Activated T-helper 17 cell treated with anti-CD3 and anti-CD28 coated beads, Interleukin-2, amount 50 U/mL, for 72 hours (primary cell): ENCODE measurements at places on chromosomes 3 and 15.

DNA sequence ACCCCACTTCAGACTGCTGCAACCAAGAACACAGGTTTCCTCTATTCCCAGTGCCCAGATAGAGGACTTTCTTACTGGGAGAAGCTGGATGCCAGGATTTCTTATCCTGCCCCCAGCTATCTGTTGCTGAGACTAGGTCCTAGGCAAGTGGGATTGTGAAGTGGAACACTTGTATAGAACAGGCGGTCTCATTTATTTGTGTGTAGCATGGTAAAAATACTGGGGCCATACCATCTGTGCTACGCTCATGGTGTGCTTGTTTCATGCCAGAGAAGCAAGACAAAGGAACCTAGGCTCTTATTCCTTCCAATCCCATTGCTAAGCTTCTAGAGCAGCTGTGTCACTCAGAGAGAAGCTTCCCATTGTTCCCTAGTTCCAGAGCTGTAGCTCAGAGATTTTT, 191.5 kb upstream of the EPHA6 start:
- H3K4me1 ChIP-seq = no peaks in the 10 kb centered on the region
- H3K4me3 ChIP-seq = no peak overlapping the region
- ATAC-seq = no peak
- H3K36me3 ChIP-seq = no peaks in the 10 kb centered on the region
- no peaks in the 10 kb centered on the region for H3K27me3 ChIP-seq

GRCh38 chr3:172309741-172310427, 138.4 kb downstream of the GHSR start:
- peaks cover 71% of the 10 kb centered on the region for H3K36me3 ChIP-seq
- no peaks in the 10 kb centered on the region for H3K27me3 ChIP-seq
- peak overlapping the region; percentile 14 for H3K27ac ChIP-seq
- peaks cover 5% of the 10 kb centered on the region for H3K4me1 ChIP-seq
- ATAC-seq = no peak

DNA sequence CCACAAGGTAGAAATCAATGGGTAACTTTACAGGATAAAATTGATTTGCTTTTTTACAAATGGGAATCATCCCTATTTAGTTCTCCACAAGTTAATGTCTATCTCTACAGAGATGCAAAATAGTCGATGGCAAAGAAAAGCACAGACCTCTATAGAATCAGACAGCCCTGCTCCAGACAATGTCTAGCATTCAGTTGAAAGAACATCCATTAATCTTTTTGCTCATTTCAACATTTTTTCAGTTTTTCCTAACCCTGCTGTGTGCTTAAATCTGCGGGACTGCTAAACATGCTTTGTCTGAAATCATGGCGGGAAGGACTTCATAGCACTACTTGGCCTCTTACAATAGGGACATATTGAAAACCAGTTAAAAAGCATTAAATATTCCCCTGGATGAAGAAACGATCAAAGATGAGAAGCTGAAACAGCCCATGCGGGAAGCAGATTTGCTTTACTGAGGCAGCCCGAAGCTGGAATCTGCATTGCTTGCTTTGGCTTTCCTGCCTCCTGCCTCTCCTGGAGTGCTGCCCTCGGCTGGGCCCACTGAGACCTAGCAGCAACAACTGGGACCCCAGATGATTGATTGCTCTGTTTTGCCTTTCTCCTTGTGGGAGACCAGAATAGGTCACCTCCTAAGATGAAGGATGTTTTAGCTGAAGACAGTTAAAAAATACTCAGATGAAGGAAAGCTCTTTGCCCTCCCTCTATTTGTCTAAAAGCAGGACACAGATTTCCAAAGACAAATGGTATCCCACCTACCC, 38.5 kb upstream of the RASGRP1 start:
- ATAC-seq = no peak
- H3K27me3 ChIP-seq = no peaks in the 10 kb centered on the region
- H3K4me3 ChIP-seq = no peak overlapping the region
- peaks cover 10% of the 10 kb centered on the region for H3K4me1 ChIP-seq
- no peaks in the 10 kb centered on the region for H3K36me3 ChIP-seq

GRCh38 chr3:7194071-7194835, 333.3 kb downstream of the GRM7 start:
- ATAC-seq = no peak
- H3K27me3 ChIP-seq = no peaks in the 10 kb centered on the region
- no peaks in the 10 kb centered on the region for H3K4me1 ChIP-seq
- H3K27ac ChIP-seq = no peak overlapping the region
- H3K36me3 ChIP-seq = no peaks in the 10 kb centered on the region

GRCh38 chr3:183210862-183211341, 42.2 kb upstream of the B3GNT5 start:
- peak overlapping the region; percentile 81 for H3K27ac ChIP-seq
- H3K36me3 ChIP-seq = peaks cover 64% of the 10 kb centered on the region
- H3K4me3 ChIP-seq = peak overlapping the region; percentile 46
- H3K27me3 ChIP-seq = no peaks in the 10 kb centered on the region

GRCh38 chr3:191070201-191070600, 128.8 kb upstream of the OSTN start:
- no peaks in the 10 kb centered on the region for H3K4me1 ChIP-seq
- H3K27ac ChIP-seq = no peak overlapping the region
- H3K36me3 ChIP-seq = no peaks in the 10 kb centered on the region
- no peaks in the 10 kb centered on the region for H3K27me3 ChIP-seq

DNA sequence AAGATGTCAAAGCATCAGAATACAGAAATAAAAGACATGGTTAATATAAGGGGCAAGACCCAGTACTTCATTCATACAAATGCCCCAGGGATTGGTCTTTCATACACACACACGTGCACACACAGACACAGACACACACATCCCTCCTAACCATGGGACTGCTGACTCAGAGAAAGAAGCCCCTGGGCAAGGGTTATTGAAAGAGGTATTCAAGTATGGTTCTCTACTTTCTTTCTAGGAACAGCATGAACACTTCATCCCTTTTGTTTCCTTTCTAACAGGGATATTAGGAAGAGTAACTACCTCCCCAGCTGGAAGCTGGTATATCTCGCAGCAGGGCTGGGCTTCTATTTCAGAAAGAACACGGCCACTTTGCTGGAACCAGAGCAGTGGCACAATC, 33.2 kb upstream of the ZFAND6 start:
- H3K27me3 ChIP-seq = peaks cover 3% of the 10 kb centered on the region
- peaks cover 14% of the 10 kb centered on the region for H3K4me1 ChIP-seq
- H3K36me3 ChIP-seq = no peaks in the 10 kb centered on the region
- H3K4me3 ChIP-seq = peak overlapping the region; percentile 4
- no peak for ATAC-seq

GRCh38 chr3:69970827-69971226, 28.7 kb upstream of the SAMMSON start:
- no peak for ATAC-seq
- no peak overlapping the region for H3K27ac ChIP-seq
- H3K4me3 ChIP-seq = no peak overlapping the region
- no peaks in the 10 kb centered on the region for H3K36me3 ChIP-seq

DNA sequence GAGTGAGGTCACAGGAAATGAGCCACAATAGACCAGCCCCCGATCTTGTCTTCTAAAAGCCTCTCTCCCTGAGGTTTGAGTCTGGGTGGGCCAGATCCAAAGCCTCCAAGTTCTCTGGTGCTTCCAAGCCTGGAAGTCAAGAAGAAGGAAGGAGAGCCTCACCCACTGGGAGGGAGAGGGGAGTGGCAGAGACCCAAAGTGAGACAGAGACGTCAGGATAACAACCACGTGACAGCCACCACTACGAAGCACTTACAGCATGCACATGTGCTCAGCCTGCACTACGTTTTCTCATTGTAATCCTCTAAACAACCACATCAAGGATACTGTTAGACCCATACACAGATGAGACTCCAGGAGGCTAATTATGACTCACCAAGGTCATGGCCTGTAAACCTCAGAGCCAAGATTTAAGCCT, 197.3 kb upstream of the LINGO1 start:
- no peaks in the 10 kb centered on the region for H3K36me3 ChIP-seq
- ATAC-seq = no peak
- no peak overlapping the region for H3K4me3 ChIP-seq
- no peak overlapping the region for H3K27ac ChIP-seq
- H3K27me3 ChIP-seq = no peaks in the 10 kb centered on the region

DNA sequence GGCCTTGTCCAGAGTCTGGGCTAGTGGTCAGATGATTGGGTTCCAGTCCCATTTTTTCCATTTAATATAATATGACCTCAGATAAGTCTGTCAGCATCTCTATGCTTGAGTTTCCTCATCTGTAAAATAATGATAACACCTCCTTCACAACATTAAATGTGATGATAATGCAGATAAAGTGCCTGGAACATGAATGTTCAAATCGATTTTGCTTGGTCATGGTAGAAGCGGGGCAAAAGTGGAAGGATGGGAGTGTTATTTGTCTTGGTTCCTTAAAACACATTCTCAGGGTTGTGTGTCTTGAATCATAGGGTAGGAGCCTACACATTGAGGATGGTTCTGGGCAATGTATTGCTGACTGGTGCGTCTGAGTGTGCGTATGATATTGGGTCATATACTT, 16.9 kb downstream of the ARIH2 start:
- peaks cover 30% of the 10 kb centered on the region for H3K4me1 ChIP-seq
- H3K27ac ChIP-seq = no peak overlapping the region
- no peak for ATAC-seq

GRCh38 chr3:45990181-45990580, 5.4 kb downstream of the FYCO1 start:
- peaks cover 42% of the 10 kb centered on the region for H3K4me1 ChIP-seq
- H3K27me3 ChIP-seq = no peaks in the 10 kb centered on the region
- peak overlapping the region; percentile 86 for H3K27ac ChIP-seq

GRCh38 chr15:84671211-84671610, 13.2 kb upstream of the NMB start:
- ATAC-seq = no peak
- H3K4me3 ChIP-seq = no peak overlapping the region
- H3K27me3 ChIP-seq = no peaks in the 10 kb centered on the region
- peak overlapping the region; percentile 64 for H3K27ac ChIP-seq
- H3K4me1 ChIP-seq = peaks cover 40% of the 10 kb centered on the region

GRCh38 chr15:77974098-77974414, 103.5 kb downstream of the TBC1D2B start:
- H3K4me1 ChIP-seq = no peaks in the 10 kb centered on the region
- no peaks in the 10 kb centered on the region for H3K27me3 ChIP-seq
- no peak overlapping the region for H3K27ac ChIP-seq
- no peak overlapping the region for H3K4me3 ChIP-seq
- ATAC-seq = no peak

- no peaks in the 10 kb centered on the region for H3K27me3 ChIP-seq
- ATAC-seq = no peak
- peak overlapping the region; percentile 94 for H3K27ac ChIP-seq
- H3K4me1 ChIP-seq = peaks cover 37% of the 10 kb centered on the region
Measured at GRCh38 chr3:50575372-50575771, 6.0 kb downstream of the HEMK1 start.

GRCh38 chr15:69749797-69750196, 297.2 kb downstream of the RPLP1 start:
- peak overlapping the region; percentile 19 for H3K27ac ChIP-seq
- peaks cover 15% of the 10 kb centered on the region for H3K4me1 ChIP-seq
- H3K4me3 ChIP-seq = no peak overlapping the region
- peak; percentile 62 for ATAC-seq
- H3K36me3 ChIP-seq = peaks cover 6% of the 10 kb centered on the region

DNA sequence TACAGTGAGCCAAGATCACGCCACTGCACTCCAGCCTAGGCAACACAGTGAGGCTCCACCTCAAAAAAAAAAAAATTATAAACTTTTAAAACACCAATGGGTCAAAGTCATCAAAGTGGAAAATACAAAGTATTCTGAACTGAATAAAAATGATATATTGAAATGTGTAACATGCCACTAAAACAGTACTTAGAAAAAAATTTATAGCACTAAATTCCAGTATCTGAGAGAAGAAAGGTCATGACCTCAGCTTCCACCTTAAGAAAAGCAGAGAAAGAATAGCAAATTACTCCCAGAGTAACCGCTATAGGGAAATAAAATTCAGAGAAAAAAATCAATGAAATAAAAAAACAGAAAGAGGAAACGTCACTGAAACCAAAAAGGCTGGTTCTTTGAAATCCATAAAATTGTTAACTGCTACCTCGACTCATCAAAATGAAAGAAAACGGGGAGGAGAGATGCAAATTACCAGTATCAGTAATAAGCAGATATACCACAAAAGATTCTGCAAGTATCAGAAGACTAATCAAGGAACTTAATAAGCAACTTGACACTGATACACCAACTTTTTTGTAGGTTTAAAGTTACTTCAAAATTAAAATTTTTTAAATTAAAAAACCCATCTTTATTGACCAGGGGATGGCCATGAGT, 20.8 kb downstream of the ATP13A3 start:
- peaks cover 14% of the 10 kb centered on the region for H3K4me1 ChIP-seq
- no peaks in the 10 kb centered on the region for H3K27me3 ChIP-seq
- peak overlapping the region; percentile 69 for H3K27ac ChIP-seq
- peaks cover 33% of the 10 kb centered on the region for H3K36me3 ChIP-seq
- peak; percentile 81 for ATAC-seq

GRCh38 chr3:14334136-14334535, 68.3 kb upstream of the SLC6A6 start:
- H3K4me1 ChIP-seq = no peaks in the 10 kb centered on the region
- no peaks in the 10 kb centered on the region for H3K36me3 ChIP-seq
- ATAC-seq = no peak
- H3K4me3 ChIP-seq = no peak overlapping the region
- H3K27me3 ChIP-seq = no peaks in the 10 kb centered on the region

DNA sequence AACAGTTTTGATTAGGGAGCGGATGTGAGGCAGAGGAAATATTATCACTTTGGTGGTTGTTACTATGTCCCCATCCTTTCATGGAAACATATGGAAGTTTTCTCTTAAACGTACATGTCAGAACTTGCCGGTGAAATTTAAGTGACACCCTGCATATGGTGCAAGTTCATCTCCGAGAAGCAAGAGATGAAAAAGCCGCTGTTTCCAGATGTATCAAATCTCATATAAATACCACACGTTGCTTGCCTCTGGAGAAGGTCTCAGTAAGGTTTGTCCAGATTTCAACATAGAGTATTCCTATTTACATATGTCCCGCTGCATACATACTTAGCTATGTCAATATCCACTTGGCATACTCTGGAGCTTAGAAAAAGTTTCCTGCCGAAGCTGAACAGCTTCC, 172.2 kb upstream of the ICE2 start:
- H3K4me1 ChIP-seq = peaks cover 58% of the 10 kb centered on the region
- peak overlapping the region; percentile 87 for H3K27ac ChIP-seq
- ATAC-seq = no peak
- H3K4me3 ChIP-seq = peak overlapping the region; percentile 83
- no peaks in the 10 kb centered on the region for H3K36me3 ChIP-seq
- no peaks in the 10 kb centered on the region for H3K27me3 ChIP-seq

- H3K36me3 ChIP-seq = no peaks in the 10 kb centered on the region
- no peak overlapping the region for H3K4me3 ChIP-seq
- no peak overlapping the region for H3K27ac ChIP-seq
- ATAC-seq = no peak
- no peaks in the 10 kb centered on the region for H3K4me1 ChIP-seq
Measured at GRCh38 chr3:16033889-16034687, 140.4 kb upstream of the GALNT15 start.

DNA sequence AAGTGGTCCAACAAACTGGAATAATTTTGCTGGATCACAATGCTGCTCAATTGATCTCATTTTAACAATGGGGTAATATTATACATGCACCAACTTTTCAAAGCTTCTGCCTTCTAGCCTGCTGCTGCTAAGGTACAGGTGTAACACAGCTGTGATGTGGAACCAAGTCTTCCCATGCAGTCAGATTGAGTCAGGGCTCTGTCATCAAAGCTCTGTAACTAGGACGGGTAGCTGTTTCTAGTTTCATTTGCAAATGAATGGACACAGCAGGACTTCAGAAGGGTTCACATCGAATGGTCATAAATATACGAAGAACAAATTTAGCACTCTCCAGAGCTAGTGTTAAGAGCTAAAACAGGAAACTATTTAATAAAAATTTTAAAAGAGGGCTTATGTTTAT, 189.2 kb downstream of the USP13 start:
- no peak for ATAC-seq
- H3K27ac ChIP-seq = no peak overlapping the region
- H3K4me3 ChIP-seq = no peak overlapping the region
- H3K27me3 ChIP-seq = peaks cover 11% of the 10 kb centered on the region
- no peaks in the 10 kb centered on the region for H3K4me1 ChIP-seq
